ENCODE measurements at places on chromosomes 16 and 17.
A peak's percentile ranks its signal among the peaks of the same experiment; 100 is the strongest.

GRCh38 chr17:628089-628941 lies 86.3 kb downstream of the VPS53 start:
- DNase-seq: no peak

- no peak for DNase-seq
Measured at GRCh38 chr16:6663668-6664067, 669.0 kb upstream of the RBFOX1 start.

- no peak for DNase-seq
Measured at GRCh38 chr17:79108232-79108850, 33.7 kb downstream of the ENGASE start.

DNA sequence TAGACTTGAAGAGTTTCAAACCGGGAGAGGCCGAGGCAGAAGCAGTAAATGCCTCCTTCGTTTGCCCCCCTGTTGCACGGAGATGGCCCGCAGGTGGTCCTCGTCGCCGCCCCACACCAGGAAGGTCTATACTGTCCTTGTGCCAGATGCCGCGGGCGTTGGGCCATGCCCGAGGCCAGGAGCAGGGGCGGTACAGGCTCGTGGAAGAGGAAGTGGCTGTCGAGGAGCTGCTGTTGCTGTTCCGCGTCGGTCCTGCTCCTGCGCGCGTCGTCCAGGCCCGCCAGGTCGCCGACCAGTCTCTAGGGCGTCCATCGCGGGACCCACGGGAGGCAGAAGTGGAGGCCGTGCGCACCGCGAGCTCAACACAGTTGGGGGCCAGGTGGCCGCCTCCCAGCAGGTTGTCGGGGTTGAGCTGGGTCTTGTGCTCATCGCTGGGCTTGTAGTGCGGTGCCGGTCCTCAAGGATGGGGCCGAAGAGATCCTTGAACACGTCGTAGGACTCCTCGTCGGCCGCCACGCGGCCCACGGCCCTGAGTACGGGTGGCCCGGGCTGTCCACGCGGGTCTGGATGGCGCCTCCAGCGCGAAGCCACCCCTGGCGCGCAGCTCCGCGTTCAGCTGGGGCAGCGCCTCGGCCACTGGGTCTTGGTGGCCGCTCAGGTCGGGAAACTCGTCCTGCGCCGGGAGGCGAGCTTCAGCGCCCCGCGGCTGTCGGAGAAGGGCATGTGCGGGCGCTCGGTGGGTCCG lies 13.1 kb upstream of the C16orf87 start:
- DNase-seq: no peak

DNA sequence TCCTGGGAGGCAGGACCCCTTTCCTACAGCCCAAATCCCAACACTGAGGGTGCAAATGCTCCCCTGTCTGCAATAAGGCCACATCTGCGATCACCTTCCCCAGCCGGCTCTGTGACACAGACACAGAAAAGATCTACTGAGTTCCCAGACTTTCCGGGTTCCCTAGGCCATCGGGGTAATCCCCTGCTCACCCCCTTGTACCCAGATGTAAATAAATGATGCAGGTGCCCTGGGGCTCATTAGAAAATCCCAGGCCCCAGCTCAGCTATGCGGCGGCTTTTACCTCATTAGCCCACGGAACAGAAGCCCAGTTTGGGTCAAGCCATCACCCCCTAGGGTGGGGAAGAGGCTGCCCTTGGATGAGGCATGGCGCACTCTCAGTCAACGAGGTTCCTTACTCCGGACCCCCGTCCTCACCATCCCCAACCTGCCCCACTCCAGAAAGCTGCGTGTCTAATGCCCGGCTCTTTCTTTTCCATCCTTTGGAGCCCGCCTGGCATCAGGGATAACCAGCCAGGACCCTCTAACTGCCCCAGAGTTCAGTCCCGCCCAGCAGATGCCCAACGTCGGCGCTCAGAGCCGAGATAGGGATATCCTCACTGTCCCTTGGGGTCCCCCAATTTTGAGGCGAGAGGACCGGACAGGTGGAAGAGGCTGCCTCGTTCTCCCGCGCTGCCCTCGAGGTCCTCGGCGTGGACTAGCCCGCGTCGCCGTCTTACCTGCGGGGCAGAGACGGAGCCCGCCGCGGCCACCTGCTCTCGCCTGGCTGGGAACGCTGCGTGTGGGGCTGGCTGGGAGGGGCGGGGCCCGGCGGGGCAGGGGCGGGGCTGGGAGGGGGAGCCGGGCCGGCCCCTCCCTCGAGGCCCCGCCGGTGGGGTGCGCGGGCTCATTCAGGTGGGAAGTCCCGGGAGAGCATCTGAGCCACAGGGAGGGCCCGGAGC lies at the start of gene ZNF385C:
TSS of gene ZNF385C (minus strand) at position 783 of the 941 bp plus-strand sequence. CDS start 35,417 bp downstream, outside the sequence.
- DNase-seq: peak; percentile 28

GRCh38 chr16:81001330-81001729 lies 5.4 kb downstream of the CMC2 start:
- no peak for DNase-seq

- no peak for DNase-seq
Measured at GRCh38 chr17:49977463-49978389, 8.7 kb downstream of the DLX4 start.

GRCh38 chr17:66829386-66829864 lies 5.5 kb upstream of the CACNG5 start:
- DNase-seq: no peak

DNA sequence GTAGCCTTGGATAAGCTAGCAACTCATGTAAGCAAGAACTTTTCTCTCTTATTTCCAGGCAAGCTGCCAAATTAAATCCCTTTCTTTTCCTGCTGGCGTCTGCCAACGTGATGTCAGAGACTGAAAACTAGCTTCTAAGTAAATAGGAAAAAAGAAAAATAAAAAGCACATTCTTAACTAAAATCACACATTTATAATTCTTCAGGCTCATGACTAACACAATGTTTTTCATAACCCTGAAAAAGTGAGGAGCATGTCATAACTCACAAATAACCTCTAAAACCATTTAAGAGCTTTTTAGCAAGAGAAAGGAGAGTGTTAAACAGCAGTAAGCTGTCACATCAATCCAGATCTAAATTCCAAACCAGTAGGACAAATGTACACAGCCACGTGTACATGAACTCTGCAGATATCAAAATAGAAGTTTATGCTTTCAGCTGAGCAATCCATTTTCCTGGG lies 110.0 kb downstream of the N4BP1 start:
- no peak for DNase-seq

DNA sequence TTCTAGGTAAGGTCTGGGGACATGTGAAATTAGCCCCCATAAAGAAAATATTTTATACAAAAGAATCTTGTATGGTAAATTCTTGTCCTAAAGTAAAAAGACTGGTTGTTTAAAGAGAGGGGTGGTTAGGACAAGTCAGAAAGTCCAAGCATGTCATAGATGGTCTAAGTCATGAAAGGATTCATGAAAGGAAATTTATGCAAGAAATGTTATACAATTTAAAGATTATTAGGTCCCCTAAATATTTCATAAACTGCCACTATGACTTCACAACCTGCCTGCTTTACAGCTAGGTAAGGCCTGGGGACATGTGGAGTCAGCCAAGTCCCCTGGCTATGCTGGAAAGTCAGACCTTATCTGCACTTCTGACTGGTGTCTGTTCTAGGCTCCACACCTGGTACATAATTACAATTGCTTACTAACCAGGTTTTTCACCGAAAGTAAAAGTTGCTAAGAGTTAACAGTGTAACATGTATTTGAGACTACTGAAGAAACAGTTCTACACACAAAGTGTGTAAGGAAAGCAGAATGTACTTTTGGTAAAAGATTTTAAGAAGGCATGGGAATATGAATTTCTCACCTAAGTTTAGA lies 17.0 kb downstream of the N4BP1 start:
- no peak for DNase-seq

GRCh38 chr16:22235839-22236745 lies 30.0 kb downstream of the EEF2K start:
- DNase-seq: no peak

DNA sequence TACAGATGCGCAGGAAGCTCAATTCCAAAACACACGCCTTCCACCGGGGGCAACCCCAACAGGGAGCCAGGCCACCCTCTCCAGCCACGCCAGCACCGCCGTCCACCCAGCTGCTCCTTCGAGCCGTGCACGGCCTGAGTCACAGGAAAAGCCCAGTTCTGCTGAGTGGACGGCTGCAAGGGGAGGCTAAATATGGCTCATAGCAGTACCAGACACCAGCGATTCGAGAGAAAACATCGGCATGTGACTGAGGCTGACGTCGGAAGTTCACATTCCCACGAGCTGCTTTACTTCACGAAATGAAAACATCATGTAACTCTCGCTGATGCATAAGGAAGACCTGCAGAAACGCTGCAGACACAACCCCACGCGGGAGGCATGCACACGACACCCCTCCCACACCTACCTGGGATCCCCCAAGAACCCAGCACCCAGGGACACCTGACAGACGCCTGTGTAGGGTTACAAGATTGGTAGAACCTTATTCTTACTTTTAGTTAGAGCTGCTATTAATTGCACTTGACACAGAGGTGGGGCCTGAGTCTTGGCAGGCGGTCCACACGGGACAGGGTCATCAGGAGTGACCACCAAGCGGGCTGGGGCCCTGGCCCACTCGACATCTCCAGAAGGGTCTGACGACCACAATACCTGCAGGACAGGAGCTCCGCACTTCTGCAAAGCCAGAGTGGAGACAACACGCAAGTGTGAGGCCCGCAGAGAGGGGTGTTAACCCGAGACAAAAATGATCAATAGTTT lies 116.8 kb downstream of the ANKRD11 start:
- no peak for DNase-seq

DNA sequence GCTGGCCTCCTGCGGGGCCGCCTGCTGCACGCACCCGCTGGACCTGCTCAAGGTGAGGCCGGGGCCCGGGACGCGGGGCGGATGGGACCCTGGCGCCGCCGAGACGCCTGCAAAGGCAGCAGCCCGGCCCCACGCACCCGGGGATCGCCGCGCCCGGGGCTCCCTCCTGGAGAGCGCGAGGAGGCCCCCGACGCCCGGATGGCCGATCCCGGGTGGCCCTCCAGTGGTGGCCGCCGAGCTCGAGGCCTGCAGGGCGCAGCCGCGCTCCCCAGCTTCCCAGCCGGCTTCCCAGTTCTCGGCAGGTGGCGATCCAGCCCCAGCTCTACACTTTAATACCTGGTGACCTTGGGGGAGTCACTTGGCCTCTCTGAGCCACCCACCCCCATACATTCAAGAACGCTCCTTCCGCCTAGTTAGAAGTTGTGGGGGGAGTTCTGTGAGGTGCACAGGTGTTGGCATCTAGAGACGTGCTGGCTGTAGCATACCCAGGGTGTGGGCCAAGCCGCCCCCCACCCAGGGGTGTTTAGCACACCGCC lies 452 bp downstream of the SLC25A10 start:
- DNase-seq: no peak

GRCh38 chr16:3625331-3625730 lies 13.9 kb upstream of the SLX4 start:
- DNase-seq: no peak

- no peak for DNase-seq
Measured at GRCh38 chr17:36938566-36939051, 1.3 kb downstream of the LHX1 start.

DNA sequence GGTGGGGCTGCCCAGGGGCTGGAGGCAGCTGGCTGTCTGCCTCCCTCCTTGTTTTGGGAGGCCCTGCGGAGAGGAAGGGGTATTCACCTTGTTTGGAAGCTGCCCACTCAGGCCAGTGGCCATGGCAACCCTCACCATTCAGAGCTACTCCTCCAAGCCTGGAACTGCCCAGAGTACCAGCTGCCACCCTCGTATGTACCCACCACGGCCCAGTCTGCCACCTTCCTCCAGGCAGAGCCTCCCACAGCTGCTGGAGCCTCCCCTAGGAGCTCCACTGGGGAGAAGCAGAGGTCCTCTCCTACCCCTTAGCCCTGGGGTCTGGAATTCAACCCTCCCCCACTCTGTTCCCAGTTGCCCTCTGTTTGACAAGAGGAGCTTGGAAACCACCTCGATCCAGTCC lies 90.7 kb downstream of the AXIN2 start:
- no peak for DNase-seq

DNA sequence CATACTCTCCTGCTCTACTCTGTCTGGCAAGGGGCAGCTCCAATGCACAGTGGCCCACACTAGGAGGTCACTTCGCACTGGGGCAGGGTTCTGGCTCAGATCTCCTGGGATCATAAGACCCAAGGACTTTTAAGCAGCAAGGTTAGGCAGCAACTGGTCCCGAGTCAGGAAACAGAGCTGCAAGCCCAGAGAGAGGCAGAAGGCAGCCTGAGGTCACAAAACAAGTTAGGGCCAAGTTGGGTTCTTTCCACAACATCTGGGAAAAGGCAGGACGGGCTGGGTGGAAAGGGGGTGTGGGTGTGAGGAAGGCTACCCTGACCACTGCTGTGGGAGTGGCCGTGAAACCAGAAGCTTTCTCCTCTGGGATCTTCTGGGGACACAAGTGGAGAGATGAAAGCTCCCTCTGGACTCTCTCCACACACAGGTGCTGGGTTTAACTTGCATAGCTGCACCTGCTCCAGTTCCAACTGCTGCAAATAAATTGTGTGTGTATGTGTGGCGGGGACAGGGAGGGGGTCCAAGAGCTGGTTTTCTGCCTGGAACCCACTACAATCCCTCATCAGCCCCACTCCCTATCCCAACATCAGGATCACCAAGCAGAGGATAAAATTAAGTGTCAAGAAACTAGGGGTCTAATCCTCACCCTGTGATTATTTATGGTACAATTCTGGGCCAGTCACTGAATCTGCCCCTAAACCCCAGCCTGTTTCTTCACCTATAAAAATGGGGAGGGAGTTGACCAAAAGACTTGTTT lies 8.0 kb upstream of the TSPOAP1 start:
- DNase-seq: no peak

DNA sequence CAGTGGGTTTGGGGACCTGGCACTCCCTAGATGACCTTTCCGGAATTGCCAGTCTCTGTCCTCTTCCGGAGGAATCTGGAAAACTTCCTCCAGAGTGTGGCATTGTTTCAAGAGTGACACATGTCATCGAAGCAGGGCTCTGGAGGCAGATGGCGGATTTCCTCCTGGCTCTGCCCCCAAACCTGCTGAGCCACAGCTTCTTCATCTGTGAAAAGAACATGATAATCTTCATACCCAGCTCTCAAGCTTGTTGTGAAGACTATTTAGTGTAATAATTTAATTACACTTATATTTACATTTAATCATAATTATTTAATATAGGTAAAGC lies 19.7 kb upstream of the TEX2 start:
- no peak for DNase-seq

DNA sequence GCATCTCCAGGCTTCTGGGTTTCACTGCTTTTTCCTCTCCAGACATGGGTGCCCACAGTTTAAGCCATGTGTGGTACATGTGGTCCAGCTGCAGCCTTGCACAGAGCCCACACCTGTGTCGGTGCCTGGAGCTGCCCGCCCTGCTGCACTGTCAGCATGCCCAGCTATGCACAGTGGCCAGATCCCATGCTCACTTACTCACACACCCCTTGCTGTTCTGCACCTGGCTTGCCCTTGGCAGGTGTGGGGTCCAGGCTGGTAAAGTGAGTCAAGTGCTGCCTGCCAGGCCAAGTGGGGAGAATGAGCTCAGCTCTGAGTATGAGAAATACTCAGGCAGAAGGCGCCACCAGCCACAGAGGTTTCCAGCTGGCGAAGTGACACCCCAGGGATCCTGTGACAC lies 739.9 kb downstream of the CDH11 start:
- DNase-seq: no peak
